Urothelium cell line (cell line): ENCODE measurements at places on chromosomes 3 and 15.

DNA sequence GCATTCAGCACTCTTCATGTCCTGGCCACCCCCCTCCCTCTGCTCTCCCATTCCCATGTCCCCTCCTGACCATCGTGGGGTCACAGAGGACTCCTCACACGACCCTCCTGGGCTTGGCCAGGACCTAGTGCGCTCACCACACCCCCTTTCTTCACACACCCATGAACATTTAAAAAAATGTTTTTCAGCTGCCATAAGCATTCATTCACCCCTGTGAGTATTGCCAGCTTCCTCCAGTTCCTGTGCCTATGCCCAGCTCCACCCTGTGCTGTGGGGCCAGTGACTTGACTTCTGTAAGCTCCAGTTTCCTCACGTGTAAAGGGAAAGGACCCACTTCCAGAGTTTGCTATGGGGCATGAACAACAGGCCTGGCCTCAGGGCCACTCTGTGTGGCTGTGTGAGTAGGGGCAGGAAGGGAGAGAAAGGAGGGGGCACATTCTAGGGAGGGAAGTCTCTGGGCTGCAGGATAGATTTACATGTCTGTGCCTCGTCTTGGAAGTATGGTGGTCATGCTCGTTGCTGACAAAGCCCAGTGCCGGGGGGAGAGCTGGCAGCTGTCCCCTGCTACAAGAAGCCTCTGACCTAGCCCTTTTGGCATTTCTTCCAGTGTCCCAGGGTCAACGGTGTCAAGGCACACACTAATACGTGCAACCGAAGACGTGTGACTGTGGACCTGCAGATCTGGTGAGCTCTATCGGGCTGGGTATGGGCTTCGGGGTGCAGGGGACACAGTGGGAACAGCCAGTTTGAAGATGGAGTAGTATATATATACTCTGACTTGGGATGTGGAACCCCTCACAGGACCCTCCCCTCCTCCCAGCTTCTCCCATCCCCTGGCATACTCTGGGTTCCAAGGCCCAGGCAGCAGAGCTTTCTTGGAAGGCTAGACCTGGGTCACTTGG lies 22.8 kb downstream of the ESYT3 start:
- DNase-seq: no peak

DNA sequence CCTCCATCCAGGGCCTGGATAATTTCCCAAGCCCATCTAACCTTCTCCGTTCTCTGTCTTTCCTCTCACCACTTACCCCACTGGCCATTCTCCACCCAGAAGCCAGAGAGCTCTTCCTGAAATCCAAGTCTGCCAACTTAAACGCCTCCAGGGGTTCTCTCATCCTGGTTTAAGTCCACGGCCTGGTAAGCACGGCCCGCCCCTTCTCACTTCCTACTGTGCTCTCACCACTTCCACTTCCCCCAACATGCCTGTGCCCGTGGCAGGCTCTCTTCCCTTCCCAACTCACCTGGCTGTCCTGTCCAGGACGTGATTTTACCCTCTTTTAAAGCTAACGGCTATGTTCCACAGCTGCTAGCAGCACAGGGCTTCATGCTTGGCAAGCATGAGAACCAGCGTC lies 1.7 kb upstream of the CX3CR1 start:
- DNase-seq: no peak

DNA sequence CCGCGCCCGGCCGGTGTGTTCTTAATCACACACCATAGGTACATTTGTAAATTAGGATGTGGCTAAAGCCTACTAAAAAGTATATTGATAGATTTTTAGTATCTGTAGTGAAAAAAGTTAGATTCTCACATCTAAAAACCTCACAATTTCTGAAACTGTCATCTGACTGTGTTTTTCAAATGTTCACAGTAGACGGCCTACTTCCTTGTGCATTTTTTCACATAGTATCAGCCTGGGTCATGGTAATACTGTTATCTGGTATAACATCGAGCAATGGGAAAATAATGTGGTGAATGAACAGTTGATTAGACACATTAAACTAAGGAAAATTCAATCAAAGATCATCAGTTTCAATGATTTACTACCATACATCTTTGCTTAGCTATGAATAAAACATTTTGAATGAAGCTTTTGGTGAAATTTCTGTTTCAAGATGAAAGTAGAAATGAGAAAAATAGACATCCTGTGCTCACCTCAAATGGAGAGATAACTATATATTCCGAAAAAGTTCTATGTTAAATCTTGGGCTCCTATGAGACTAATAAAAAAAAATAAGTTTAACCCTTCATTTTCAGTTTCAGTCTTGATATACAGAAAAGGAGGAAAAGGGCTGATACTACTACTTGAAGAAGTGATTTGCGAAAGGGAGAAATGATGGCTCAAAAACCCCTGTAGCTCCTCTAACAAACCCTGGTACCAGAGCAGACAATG lies 262.7 kb downstream of the ZBTB20 start:
- DNase-seq: no peak

DNA sequence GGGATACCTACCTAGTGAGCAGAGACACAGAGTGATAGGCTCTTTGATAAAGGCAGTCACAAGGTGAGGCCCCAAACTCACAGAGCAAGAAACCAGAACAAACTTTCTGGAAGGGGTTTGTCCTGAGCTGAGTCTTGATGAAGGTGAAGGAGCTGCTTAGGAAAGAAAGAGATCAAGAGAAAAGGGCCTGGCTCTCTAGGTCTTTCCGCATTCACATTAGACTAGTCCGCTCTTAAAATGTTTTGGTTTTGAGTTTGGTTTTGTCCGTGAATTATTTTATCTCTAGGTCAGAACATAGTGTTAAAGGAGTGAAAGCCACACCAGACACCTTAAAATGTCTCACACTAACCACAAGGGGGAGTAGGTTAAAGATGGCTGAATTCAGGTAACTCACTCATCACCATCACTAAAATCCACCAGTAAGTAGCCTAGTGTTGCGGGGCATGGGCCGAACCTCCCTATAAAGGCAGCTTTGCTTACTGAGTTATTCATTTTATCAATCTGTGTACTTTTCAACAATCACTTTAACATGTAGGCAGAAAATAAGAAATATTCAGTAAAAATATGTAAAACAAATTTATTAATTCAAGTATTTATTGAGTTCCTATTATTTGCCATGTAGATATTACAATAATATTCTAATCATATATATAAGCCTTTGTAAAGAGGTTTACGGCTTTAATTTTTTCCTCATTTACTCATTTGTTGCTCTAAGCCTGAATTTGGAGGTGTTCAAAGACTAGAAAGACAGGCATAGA lies 121.5 kb upstream of the TSC22D2 start:
- DNase-seq: peak; percentile 35

- DNase-seq: no peak
Observed at GRCh38 chr15:60044636-60045270, 40.6 kb downstream of the FOXB1 start.

DNA sequence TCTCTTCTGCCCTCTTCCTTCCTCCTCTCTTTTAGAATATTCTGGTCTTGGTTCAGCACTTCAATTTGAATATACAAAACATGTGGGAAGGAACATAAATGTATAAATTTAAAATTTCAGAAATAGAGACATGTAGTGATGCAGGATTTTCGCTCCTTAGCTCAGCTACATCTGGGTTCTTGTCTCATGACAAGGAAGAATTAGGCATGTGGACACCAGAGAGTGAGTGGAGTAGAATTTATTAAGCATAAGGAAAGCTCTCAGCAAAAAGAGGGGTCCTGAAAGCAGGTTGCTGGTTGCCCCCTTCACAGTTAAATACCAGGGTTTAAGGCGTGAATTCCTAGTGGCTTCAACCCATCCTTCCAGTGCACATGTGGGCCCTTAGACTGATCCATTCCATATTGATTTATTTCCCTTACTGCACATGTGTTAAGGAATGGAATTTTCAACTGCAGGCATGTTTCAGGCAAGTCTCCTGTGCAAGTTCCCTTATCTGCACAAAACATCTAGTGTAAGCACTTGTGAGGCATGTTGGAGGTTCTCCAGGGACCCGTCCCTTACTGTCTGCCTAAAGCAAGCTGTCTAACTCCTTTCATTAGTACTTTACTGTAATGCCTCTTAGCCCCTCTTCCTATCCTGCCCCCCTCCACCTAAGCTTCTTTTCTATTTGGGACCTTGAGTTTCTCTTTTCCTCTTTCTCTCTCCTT lies 133.2 kb upstream of the STRIT1 start:
- DNase-seq: no peak

- DNase-seq: no peak
Observed at GRCh38 chr3:43873723-43874122, 183.0 kb downstream of the ABHD5 start.

DNA sequence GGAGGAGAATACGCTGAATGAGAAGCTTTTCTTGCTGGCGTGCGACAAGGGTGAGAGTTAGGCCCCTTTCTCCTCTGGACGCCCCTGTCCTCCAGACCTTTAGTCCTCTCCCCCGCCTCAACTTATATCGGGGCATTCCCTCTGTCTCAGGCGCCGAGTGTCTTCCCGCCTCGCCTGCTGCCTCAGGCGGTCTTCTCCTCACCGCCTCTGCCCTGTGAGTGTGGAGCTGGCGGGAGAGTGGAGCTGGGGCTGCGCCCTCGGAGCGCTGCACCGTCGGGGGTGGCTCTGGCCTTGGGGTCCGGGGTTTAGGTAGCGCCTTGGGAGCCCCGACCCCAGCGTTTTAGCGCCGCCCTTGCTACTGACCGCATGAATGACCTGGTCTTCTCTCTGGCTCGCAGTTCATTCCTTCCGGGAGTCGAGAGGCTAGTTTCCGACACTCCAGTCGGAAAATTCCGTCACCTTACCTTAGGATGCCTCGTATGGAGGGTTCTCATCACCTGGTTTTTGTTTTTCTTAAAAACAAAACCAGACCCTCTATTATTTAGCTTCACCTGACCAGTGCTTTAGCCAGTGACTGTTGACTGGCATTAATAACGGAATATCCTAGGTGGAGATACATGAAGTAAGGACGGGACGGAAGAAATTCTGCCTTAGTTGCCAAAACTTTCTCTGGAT lies 985 bp downstream of the TRPC1 start:
- DNase-seq: peak; percentile 28

- peak; percentile 16 for DNase-seq
Observed at GRCh38 chr15:73352082-73352481, 16.7 kb downstream of the HCN4 start.

DNA sequence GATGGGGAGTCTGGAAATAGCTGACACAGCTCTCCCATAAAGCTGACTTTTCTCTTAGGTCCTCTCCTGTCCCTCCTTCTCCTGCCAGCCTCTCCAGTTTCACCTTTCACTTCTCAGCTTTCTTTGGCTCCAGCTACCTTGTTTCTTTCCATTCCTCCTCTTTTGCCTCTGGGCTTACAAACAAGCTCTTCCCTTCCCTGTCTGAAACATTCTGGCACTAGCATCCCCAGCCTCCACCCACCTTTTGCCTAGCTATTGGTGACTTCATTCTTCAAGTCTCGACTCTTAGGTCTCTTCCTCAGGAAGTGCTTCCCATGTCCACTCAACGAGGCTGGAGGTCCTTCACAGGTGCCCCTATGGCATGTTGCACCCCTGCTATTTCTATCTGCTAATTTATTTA lies 20.5 kb upstream of the AVEN start:
- DNase-seq: no peak

- no peak for DNase-seq
Observed at GRCh38 chr3:130654921-130655320, 91.7 kb downstream of the PIK3R4 start.

DNA sequence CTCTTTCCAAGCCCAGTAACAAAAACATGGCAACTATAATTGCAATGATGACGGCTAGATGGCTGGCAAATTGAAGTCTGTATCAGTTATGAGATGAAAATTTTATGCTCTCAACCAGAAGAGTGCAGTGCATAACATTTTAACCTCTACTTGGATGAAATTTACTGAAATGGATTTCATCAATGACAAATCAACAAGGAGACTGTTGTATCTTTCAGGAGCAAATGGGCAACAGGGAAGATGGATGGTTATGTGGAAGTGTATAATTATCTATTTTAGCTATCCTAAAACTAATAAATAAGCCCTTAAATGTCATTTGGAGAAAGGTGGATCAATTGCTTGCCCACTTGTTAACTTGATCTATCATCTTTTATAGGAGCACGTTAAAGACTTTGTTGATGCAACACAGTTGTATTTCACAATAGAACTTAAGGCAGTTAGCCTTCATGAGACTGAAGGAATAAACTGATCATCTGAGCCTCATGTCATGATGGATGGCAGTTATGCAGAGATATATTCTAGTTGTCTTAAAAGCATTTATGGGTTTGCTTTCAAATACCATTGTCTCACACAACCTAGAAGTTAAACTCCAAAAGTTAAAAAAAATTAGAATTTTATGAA lies 315.1 kb upstream of the TBC1D5 start:
- no peak for DNase-seq

DNA sequence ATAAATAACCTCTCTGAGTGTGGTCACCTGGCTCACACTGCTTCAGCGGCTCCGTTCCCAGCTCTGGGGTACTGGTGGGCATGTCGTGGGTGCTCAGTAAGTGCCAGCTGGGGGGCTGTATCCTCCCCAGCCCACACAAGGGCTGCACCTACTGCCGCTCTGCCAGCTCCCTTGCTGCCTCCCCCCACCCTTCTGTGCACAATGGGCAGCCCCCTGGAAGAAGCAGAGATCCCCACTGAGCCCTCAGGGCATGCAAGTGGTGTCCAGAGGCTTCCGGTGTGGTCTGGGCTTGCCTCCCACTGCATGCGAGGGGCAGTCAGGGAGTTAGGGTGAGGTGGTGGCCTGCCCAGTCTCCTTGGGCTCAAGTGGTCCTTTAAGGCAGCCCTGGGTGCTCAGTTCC lies 58.3 kb upstream of the TRPM1 start:
- no peak for DNase-seq

- DNase-seq: no peak
Observed at GRCh38 chr3:11001020-11001657, 8.6 kb downstream of the SLC6A1 start.

DNA sequence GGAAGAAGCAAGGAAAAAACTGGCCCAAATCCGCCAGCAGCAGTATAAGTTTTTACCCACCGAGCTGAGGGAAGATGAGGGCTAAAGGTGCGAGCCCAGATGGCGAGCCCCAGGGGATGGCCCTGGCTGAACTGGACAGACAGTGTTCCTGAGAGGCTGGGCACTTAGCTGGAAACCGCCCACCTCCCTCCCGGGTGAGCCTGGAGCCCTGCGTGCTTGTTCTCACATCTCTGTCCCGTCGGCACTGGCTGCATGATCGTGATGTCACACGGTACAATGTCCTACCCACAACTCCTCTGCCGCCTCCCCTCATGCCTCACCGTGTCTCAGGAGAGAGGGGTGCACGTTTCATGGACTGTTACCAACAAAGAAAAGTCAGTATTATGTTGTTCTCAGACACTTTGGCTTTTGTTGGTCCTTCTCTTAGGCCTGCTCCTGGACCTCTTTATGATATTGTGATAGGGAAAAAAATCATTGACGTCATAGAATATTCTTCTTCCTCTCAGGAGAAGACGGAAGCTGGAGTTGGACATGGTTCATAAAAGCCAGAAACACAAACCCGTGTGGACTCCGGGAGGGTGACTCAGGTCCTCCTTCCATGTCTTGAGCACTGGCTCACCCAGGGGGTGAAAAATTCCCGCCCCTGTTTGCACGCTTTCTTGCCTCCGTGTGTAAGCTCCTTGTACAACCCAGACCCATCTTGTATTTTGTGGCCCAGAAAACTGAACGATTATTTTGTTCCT lies 201.8 kb upstream of the TPM1 start:
- no peak for DNase-seq

GRCh38 chr3:21747376-21747775 lies 3.6 kb downstream of the ZNF385D start:
- DNase-seq: no peak
